ENCODE measurements at places on chromosomes 11 and 22.

DNA sequence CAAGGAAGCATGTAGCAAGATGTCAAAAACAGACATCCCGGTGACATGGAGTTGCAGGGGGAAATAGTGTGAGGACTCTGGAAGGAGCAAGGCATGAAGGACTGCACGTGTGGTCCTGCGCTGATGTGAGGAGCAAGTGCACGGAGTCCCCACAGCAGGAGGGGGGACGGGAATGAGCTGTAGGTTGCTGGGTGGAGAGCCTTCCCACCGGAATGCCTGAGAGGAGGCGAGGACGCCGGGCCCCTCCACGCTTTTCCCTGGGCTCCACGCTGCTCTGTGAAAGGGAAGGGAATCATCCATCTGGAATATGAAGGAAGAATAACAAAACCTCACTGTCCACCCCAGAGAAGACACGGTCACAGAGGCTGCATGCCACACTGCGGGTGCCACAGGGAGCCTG is 23.6 kb upstream of the EFCAB6 start:
- no peak for DNase-seq

- no peak for DNase-seq
Observed at GRCh38 chr22:36151006-36151595, 9.5 kb downstream of the APOL3 start.

DNA sequence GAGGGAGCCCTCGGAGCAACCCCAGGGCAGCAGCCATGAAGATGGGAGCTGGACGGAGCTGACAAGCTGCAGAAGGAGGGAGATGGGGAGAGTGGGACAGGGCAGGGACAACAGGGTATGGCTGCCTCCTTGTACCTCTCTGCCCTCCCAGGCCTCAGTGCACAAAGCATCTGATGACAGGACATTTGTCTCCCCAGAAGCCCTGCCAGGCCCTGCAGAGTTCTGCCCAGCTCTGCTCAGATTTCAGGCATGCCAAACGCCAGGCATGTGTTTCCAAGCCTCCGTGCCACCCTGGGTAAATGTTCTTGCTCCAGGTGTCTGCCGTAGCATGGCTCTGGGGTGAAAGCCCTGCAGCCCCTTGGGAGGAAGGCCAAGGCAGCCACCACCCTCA is 1.1 kb upstream of the IFITM10 start:
- DNase-seq: no peak

GRCh38 chr22:26310616-26311015 is 118.4 kb upstream of the ASPHD2 start:
- DNase-seq: no peak

DNA sequence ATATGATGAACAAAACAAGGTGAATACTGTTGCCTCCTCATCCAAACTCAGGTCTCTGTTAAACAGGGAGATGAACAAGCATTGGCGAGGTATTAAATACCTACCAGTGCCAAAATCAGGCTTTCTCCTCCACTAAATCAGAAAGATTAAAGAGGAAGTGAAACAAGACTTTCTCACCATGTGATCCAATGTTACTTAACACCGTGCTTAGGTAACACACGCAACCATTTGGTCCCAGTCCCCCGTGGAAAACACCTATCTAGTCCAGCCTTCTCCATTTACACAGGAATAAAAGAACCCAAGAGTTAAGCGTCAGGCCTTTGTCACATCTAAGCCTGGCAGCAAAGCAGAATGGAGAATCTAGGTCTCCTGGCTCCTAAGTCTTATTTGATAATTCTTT is 34.5 kb downstream of the TENM4 start:
- no peak for DNase-seq

DNA sequence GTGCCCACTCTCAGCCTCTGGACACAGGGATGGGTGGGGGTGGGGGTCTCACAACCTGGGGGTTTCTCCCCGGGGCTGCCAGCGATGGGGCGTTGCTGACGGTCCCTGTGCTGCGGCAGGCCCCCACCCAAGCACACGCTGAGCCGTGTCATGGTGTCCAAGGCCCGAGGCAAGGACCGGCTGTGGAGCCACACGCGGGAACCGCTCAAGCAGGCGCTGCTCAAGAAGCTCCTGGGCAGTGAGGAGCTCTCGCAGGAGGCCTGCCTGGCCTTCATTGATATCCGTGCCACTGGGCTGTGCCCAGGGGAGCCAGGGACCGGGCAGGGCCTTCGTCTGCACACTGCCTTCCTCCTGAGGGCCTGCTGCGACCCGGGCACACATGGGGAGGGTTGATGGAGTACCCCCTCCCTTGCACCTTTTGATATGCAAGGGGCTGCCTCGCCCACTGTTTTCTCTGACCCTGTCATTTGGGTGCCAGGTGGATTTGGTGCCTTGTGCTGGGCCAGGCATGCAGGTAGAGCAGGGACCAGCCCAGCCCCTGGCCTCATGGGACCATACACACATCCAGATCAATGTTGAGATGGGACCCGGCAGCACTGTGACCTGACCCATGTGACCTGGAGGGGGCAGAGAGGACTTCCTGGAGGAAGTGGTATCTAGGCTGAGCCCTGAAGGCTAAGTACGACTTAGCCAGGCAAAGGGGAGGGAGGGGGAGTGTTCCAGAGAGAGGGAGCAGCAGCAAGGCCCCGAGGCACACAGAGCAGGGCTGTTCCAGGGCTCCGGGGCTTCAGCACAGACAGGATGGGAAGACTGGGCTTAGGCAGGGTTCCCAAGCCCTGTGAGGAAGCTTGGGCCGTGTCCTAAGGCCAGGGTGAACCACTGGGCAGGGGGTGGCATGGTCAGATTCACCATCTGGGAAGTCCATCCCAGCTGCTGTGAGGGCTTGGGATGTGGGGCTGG is 75.2 kb downstream of the MYO7A start:
- DNase-seq: no peak

- no peak for DNase-seq
Observed at GRCh38 chr11:125968354-125968753, 22.5 kb downstream of the VSIG10L2 start.

GRCh38 chr11:88284336-88285050 is 53.0 kb downstream of the CTSC start:
- DNase-seq: no peak

Data from stimulated activated CD8-positive, alpha-beta memory T cell treated with anti-CD3 and anti-CD28 coated beads, Interleukin-4, amount 100 ng/mL, for 48 hours (primary cell).